ENCODE measurements at places on chromosomes 2 and 18. TPM values are rescaled to one million over a fixed set of nuclear protein-coding genes. Genes with fewer than 3 reads are reported as not detected.

The MROH2A gene
- not detected for total RNA-seq

The SERPINB12 gene
- not detected for total RNA-seq

The CRYBA2 gene
- total RNA-seq: not detected

The SMAD7 gene
- 3.0 TPM for total RNA-seq

The COL4A3 gene
- 0.34 TPM for total RNA-seq

The IHH gene
- 0.10 TPM for total RNA-seq

The ZSCAN30 gene
- total RNA-seq: 8.4 TPM

The MATN3 gene
- total RNA-seq: 0.40 TPM

The NAT8 gene
- total RNA-seq: not detected

The TBC1D8 gene
- 8.8 TPM for total RNA-seq

The MOGAT1 gene
- not detected for total RNA-seq

The SLC19A3 gene
- total RNA-seq: not detected

The ERFE gene
- 10.5 TPM for total RNA-seq

The SH3YL1 gene
- total RNA-seq: 21.7 TPM

The SULT1C4 gene
- 1.6 TPM for total RNA-seq

The LYPD1 gene
- 0.04 TPM for total RNA-seq

The CRYGC gene
- not detected for total RNA-seq

The SGPP2 gene
- total RNA-seq: not detected

The CENPA gene
- total RNA-seq: 50.2 TPM

The SIGLEC15 gene
- total RNA-seq: not detected

The KLHL41 gene
- total RNA-seq: 26.1 TPM

The LYPD6B gene
- not detected for total RNA-seq

The EEF1B2 gene
- total RNA-seq: 945 TPM

The PDCD1 gene
- 0.08 TPM for total RNA-seq
